ENCODE measurements at places on chromosomes 13 and 19.

DNA sequence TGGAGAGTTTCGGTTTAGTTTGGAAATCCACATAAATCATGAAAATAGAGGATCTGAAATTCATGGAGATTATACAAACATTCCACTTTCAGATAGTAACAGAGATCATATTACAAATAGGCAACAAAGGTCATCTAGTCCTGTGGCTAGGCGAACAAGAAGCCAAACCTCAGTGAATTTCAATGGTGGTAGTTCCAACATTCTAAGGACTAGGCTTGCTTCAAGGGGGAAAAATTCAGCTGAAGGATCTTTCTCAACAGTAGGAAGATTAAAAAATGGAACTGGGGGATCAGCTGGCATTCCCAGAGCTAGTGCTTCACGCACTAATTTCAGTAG lies 47.0 kb downstream of the FOXO1 start:
- ATAC-seq, result no peak

DNA sequence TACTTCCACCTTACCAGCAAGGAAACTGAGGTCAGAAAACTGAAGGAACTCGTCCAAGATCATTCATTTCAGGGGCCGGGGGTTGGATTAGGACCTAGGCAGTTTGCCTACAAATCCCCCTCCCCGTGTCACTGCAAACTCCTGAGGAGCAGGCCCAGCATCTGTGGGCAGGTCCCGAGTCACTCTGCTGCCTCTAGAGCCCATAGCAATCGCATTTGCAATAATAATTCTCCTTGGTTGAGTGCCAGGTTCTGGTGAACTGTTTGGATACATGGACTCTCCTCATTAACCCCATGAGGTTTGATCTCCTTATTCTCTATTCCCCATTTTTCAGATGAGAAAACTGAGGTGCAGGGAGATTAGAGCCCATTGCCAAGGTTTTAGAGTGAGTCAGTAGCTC lies 903 bp downstream of the PIN1 start:
- ATAC-seq, result no peak

DNA sequence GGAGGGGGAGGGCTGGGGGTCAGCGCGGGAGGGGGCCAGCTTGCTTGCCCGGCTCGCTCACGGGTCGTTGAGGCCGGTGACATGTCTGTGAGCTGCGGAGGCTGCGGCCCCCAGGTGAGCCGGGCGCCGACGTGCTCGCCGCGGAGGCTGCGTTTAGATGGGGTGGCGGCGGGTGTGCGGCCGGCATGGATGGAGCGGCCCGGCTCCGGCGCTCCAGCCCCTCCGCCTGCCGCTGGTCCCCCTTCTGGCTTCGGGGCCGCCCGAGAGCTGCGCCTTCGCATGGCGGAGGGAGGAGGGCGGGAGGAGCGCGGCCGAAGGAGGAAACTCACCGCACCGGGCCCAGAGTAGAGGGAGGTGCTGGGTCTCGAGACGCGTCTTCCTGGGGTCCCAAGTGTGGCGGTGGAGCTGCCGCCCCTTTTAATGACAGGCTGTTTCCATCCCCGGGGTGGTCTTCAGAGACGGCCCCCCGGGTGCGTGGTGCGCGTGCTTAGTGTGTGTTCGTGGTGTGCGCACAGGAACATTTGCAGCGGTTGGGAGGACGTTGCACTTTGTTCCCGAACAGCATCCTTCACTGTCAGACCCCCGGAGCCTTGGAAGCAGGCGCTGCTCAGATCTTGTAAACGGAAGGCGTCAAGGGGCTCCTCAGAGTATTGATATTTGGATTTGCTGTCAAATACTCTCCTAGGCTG lies at the start of gene AKAP11:
Gene AKAP11 (plus strand): TSS at position 38 of the 689 bp plus-strand sequence. CDS start 14,197 bp downstream, outside the sequence.
- ATAC-seq, result peak; percentile 58

GRCh38 chr19:18776288-18776594 lies 14.9 kb downstream of the COMP start:
- no peak for ATAC-seq

- no peak for ATAC-seq
Observed at GRCh38 chr19:15340086-15340485, 7.7 kb upstream of the BRD4 start.

DNA sequence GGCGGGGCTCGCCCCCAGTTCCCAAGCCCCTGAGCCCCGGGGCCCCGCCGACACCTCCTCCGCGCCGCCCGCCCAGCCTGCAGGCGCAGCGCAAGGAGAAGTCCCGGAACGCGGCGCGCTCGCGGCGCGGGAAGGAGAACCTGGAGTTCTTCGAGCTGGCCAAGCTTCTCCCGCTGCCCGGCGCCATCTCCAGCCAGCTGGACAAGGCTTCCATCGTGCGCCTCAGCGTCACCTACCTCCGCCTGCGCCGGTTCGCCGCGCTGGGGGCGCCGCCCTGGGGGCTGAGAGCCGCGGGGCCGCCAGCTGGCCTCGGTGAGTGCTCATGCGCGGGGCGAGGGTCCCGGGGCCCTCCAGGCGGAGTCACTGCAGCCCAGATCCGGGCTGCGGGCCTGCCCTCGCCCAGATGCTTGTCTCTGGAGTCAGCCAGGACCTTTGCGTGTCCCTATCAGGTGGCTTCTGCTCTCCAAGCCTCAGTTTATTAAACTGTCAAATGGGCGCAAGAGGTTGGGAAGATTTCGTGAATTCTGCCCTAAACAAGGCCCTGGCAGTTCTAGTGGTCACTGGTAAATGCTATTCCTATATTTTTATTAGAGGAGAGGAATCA lies 2.0 kb downstream of the NPAS1 start:
- ATAC-seq, result no peak

- no peak for ATAC-seq
Observed at GRCh38 chr19:16033136-16033530, 43.2 kb upstream of the TPM4 start.

GRCh38 chr19:45630463-45630862 lies 8.7 kb downstream of the EML2 start:
- ATAC-seq, result no peak

DNA sequence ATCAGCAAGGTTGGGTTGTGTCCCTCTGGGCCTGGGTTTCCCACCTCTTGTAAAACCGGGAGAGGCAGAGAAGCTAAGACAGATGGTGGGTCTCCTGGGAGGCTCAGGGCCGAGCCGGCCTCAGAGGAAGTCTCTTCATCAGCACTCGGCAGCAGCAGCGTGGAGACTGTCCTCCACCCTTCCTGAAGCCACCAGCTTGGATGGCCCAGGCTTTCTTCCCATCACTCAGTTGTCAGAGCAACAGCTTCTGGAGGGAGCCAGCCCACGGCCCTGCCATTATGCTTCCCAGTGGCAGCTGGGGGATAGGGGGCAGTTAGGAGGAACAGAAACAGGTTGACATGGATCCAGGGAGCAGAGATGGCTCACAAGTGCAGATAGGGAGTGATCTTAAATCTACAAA lies 191.0 kb downstream of the KATNAL1 start:
- ATAC-seq, result no peak

- no peak for ATAC-seq
Observed at GRCh38 chr13:39481491-39481890, 121.5 kb downstream of the LHFPL6 start.

DNA sequence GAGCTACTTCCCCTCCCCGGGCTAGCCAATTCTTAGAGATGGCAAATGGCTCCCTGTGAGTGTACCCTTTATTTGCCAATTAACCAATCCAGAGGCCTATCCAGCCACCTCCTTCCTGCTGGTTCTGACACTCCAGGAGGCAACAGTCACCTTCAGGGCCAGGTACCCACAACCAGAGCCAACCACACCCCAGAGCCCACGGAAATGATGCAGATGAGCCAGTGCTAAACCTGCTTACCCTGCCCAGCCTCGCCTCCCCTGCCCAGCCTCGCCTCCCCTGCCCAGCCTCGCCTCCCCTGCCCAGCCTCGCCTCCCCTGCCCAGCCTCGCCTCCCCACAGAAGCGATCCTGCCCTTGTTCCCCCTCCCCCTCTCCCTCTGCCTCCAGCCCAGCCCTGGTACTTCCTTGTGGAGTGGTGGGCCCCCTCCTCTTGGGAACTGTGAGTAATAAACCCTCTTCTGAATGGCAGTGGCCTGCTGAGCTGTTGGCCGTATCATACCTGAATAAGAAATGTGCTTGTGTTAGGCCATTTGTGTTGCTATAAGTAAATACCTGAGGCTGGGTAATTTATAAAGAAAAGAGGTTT lies 173.8 kb upstream of the RNF113B start:
- ATAC-seq, result no peak

DNA sequence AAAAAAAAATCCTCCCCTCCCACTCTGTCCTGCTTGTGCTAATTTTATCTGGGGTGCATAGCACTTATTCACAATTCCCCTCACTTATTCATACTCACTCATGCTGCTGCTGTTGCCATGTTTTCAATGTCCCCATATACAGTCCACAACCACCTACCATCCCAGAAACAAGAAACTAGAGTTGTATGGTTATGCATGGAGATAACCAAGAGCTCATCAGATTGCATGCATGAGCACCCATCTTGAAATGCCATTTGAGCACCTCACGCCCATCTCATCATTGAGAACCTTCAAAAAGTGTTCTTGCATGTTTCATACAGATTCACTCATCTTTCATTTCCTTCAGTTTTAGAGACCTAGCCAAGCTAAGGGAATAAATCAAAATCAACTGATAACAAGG lies 15.1 kb upstream of the N4BP2L2 start:
- ATAC-seq, result peak; percentile 73

DNA sequence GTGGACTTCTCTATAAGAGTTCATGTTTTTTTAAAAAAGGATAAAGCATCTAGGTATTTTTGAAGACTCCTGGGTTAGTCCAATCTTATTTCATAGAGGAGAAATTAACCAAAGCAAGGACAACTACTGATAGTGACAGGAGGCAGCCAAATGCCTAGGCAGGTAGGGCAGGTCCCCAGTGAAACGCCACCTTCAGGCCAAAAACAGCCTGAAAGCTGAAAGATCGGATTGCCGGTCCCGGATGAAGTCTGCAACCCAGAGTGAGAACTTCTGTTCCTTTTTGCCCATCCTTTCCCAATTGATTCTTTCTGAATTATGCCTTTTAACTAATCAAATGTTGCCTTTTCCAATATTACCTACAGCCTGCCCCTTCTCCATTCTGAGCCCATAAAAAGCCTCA lies 6.1 kb upstream of the GGACT start:
- no peak for ATAC-seq

GRCh38 chr13:42041011-42041683 lies 7.3 kb upstream of the DGKH start:
- peak; percentile 31 for ATAC-seq

GRCh38 chr13:43284162-43284561 lies 260.8 kb downstream of the DNAJC15 start:
- no peak for ATAC-seq

DNA sequence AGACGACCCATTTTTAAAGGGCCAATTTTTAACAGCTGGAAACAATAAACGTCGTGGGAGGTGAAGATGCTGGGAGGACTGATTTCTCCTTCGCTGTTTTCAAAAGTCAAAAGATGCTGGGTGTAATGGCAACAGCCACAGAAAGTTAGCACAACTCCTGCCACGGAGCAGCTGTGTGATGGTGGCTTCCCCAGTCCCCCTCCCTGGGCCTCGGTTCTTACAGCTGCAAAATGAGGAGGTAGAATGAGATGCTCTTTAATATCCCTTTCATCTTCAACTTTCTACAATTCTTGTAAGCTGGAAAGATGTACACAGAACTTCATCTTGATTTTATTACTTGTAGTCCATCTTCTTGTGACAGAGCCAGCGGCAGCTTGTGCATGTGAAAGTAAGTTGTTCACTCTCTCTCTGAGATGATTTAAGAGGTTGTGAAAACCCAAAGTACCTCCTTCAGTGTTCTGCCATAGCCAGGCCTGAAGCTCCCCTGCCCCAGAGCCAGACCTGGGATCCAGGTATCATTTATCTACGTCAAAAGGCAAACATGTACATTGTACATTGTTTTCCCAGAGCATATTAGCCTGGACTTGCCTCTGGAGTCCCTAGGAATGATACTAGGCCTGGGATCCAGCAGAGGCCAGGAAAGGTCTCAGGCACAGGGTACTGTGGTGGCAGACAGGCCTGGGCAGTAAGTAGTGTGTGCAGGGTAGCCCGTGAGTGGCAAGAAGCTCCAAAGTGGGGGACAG lies 3.4 kb upstream of the UBE2L5 start:
- no peak for ATAC-seq

DNA sequence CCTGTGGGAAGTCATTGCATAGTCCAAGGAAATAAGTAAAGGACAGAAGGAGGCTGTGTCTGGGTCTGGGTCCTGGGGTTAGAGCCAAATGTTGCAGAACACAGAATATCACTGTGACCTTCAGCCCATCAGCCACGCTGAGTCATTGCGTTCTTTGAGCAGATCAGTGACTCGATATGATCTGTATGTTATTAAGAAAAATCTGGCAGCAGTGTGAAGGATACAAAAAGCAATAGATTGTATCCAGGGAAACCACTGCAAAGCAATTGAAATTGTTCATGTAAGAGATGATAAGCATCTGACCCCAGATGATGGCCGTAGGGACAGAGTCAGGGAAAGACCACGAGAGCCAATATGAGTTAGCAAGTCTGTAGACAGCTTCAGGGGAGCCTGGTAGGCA lies 1575.1 kb upstream of the SLC10A2 start:
- ATAC-seq, result no peak

GRCh38 chr19:355134-355533 lies 10.5 kb upstream of the MIER2 start:
- ATAC-seq, result no peak

DNA sequence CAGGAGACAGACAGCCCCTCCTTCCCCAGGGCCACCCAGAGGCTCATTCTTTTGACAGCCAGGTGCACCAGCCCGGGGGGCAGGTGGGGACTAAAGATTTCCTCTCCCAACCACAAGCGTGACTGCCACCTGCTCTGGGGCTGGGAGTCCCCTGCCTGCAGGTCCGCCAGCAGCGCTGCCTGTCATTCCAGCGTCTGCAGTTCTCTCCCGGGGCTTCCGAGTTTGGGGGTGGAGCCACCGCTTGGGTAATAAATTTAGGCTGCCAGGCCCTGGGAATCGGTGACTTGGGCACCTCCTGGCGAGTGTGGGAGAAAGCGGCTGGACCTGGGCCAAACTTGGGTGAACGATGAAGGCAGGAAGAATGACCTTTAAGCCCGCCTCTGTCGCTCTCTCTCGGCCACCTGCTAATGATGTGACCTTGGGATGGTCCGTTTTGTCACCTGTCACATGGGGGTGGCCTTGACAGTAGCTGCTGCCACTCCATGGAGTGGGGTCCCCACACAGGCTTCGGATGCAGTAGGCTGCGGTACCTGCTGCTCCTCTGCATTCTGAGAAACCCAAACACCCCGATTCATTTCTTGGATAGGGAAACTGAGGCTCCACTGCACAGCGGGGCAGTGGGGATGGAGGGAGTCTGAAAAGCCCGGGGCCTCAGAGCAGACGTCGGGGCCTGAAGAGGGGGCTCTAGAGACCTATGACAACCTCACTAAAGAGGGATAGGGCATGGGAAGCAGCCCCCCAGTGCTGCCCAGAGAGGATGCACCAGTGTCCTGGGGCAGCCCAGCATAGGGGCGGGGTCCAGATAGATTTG lies 12.8 kb downstream of the FUT6 start:
- no peak for ATAC-seq

GRCh38 chr19:35179830-35180229 lies 25.3 kb downstream of the FXYD5 start:
- no peak for ATAC-seq

DNA sequence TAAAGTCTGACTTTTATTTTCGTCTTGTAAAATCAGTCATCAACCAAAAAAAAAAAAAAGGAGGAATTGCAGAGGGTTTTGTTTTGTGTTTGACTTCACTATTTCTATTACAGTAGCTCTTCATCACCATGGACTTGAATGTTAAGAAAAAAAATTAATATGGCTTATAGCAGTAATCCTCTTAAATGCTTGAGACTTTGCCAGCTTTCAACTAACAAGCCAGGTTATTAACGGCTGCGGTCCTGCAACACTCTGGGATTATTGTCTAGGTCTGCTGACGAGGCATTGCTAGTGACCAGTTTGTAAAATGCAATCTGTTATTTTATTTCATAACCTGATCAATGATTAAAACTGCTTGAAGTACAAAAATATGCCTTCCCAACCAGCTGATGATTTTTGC lies 647.2 kb upstream of the KLHL1 start:
- ATAC-seq, result no peak

- ATAC-seq, result no peak
Observed at GRCh38 chr19:1837625-1838105, 10.6 kb downstream of the REXO1 start.
